ENCODE measurements at places on chromosomes 2 and 18.

DNA sequence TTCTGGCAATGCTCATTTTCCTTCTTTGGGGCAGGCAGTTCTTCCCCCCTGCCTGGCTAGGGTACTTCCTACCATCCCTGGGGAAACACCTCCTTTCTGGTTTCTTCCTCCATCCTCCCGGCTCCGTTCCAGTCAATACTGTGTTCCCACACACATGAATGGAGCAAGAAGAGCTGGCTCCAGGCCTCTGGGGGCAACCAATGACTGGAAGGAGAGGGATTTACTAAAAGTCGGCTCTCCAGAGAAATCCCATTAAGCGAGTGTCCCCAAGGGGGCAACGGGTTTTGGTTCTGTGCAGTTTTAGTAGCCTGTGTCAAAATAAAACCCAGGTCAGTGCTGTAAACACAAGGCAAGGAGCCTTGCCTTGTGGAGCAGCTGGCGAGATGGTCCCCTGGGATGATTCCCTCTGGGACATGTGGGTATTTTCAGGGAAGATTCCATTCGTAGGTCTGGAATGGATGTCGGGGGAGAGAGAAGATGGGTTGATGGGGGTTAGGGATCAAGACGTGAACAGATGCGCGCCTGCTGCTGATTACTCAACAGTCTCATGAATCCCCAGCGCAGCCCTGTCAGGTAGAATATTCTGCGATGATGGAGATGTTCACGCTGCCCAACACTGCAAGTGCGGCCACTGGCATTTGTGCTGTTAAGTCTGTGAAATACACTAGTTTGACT, 32.0 kb downstream of the EMILIN2 start:
- no peak for DNase-seq

DNA sequence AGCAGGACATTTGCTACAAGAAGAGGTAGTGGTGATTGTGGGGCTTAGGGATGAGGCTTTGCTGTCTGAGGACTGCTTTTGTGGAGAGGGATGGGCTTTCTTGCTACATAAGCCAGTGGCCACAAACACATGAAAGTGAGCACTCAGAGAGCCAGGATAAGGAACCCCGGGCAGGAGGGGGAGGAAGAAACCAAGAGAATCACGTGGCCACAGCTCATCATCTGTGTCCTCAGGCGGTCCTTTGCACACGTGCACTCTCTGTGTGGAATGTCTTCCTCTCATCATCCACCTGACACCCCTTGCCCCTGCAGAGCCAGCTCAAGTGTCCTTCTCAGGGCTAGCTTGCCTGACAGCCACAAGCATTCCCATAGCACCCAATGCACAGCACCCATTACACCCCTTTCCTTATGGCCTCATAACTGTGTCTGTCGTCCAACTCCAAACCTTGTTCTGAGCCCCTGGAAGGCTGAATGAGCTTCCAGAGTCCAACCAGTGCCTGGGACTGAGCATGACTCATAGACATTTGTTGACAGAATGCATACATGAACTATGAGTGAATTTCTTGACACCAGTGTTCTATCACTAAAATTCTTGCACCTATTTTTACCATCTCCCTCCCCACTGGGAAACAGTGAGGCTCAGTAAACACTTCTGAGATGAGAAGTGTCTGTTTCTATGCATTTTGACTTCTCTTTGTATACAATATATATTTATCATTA, 398.3 kb downstream of the ALK start:
- DNase-seq = no peak

DNA sequence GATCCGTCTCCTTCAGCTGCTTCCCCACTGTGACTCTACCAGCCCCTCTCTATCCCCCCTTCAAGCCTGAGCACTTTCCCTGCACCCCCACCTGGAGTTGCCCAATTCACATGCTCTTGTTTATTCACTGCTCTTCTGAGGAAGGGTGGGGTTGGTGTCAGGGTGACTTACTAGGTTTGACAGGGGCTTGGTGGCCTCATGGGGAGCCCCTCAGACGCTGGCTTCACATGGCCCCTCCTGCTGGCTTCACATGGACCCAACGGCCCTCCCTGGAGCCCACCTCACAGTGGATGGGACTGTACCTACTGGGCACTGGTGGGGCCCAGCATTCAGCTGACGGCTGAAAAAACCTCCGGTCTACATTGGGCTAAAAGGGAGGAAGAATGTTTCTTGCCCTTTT, 16.7 kb upstream of the MRPL33 start:
- DNase-seq = no peak

DNA sequence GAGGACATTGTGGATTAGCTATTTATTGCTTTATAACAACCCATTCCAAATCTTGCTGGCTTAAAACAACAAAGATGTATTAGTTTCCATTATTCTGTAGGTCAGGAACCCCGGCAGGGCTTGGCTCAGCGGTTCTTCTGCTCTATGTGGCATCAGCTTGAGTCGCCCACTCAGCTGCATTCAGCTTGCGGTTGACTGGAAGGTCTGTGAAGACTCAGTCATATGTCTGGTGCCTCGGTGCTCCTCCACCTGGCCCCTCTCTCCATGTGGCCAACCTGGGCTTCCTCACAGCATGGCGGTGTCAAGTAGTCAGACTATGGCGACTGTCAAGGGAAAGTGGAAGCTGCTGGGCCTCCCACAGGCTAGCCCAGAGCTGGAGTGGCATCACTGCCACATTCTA, 48.6 kb downstream of the EMILIN2 start:
- no peak for DNase-seq

DNA sequence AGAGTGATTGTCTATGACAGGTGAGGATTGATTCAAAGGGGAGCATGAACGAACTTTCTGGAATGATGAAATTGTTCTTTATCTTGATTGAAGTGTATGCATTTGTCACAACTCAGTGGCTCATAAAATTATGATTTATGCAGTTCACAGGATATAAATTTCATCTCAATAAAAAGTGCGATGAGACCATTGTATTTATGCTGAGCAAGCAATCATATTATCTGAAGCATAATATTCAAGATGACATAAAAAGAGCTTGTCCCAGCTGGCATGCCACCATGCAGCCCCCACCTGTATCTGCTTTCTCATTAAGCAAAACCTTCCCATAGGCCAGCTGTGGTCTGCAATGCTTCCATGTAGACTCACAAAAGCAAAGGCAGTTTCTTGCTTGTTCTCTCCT, 49.6 kb upstream of the TEX51 start:
- DNase-seq = no peak

DNA sequence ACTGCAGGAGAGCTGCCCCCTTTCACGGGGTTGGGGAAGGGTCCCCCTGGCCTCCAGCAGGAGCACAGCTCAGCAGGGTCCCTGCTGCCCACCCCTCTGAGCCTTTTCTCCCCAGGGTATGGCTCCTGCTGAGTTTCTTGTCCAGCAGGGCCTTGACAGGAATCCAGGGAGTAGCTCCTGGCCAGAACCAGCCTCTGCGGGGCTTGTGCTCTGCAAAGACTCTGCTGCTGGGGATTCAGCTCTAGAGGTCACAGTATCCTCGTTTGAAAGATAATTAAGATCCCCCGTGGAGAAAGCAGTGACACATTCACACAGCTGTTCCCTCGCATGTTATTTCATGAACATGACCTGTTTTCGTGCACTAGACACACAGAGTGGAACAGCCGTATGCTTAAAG, 21.2 kb downstream of the FOSL2 start:
- DNase-seq = no peak

GRCh38 chr18:63606526-63606925, 19.4 kb downstream of the SERPINB13 start:
- no peak for DNase-seq

DNA sequence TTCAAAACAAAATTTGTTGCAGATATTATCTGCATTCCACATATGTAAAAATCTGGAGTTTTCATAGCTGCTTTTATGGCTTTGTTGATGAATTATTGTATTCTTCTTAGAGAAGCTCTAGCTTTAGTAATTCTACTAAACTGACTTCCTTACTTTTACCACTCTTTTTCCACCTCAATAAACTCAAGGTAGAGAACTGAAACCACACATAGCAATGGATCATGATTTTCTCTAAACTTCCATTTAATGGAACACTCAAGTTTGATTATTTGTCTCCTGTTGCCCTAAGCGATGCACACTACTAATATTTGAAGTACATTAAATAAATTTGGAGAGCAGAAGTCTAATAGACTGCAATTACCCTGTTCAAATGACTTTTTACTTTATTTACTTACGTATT, 192.0 kb downstream of the NBAS start:
- DNase-seq = no peak

- DNase-seq = no peak
Observed at GRCh38 chr2:147325990-147326389, 518.8 kb upstream of the ACVR2A start.

- no peak for DNase-seq
Observed at GRCh38 chr18:50080932-50081560, 113.9 kb downstream of the MYO5B start.

DNA sequence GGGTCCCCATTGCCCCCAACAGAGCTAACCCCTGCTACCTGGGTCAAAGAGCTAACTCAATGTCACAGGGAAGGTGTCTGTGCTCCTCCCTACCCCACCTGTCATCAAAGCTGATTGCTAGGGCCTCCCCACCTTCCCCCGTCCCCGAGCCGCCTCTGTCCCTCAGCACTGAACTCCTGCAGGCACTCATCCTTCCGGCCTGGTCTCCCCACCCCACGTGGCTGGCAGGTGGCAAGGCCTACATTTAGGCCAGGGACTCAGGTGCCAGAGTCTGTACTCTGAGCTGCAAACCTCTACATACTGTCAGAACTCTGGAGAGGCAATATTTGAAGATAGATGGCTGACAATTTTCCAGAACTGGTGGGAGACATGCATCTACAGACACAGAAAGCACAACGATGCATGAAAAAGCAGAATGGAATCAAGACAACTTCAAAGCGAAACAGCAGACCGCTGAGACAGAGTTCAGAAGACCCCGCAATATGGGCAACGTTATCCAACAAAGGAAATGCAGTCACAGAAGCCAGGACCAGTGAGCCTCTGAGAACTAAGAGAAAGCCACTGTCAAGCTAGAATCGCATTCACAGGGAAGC, 195.8 kb downstream of the HDAC4 start:
- no peak for DNase-seq

GRCh38 chr2:73855526-73855925, 26.8 kb downstream of the STAMBP start:
- no peak for DNase-seq

DNA sequence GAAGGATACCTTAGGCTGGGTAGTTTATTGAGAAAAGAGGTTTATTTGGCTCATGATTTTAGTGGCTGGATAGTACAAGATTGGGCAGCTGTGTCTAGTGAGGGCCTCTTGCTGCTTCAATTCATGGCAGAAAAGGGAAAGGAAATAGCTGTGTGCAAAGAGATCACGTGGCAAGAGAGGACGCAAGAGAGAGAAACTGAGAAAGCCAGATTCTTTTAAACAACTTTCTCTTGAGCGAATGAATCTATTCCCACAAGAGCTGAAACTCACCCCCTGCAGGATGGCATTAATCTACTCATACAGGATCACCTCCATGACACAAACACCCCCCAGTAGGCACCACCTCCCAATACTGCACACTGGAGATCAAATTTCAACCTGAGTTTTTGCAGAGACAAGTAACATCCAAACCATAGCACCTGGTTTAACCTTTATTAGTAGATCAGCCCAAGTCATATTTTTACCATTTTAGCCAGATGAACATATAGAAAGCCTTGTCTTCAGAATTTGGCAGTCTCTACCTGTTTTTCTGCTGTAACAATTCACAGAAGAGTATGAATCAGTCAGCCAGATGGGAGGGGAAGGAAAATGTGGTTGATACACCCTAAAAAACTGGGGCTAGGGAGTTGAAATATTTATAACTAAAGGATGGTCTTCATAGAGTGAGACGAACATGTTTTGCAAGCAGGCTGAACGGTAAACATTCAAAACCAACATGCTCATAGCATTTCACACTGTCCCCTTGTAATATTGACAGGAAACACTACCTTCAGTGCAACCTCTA, 73.9 kb upstream of the NCKAP5 start:
- DNase-seq = no peak

GRCh38 chr2:55775828-55776227, 82.2 kb upstream of the PNPT1 start:
- DNase-seq = no peak

- DNase-seq = no peak
Observed at GRCh38 chr2:31534636-31535035, 46.1 kb downstream of the SRD5A2 start.

GRCh38 chr2:156883804-156884203, 373.7 kb upstream of the GALNT5 start:
- DNase-seq = no peak

DNA sequence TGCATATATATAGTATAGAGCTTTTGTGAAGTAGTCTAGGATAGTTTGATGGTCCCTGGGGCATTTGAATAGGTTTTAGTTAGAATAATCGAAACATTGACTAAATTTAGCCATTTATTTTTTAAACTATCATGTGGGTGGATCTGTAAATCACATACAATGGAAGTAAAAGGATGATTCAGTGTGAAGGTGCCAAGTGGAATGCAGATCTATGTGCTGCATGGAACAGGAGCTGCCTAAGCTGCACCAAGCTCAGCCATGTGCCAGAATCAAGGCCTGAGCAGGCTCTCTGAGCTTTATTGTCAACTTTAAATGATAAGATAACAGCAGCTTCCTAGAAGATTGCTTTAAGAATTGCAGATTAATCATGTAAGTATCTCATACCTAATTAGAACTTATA, 1996.2 kb upstream of the PIK3C3 start:
- DNase-seq = no peak

GRCh38 chr18:3451989-3452749, 2.2 kb downstream of the TGIF1 start:
- DNase-seq = peak; percentile 71

- no peak for DNase-seq
Observed at GRCh38 chr18:37534627-37535026, 31.0 kb downstream of the CELF4 start.

DNA sequence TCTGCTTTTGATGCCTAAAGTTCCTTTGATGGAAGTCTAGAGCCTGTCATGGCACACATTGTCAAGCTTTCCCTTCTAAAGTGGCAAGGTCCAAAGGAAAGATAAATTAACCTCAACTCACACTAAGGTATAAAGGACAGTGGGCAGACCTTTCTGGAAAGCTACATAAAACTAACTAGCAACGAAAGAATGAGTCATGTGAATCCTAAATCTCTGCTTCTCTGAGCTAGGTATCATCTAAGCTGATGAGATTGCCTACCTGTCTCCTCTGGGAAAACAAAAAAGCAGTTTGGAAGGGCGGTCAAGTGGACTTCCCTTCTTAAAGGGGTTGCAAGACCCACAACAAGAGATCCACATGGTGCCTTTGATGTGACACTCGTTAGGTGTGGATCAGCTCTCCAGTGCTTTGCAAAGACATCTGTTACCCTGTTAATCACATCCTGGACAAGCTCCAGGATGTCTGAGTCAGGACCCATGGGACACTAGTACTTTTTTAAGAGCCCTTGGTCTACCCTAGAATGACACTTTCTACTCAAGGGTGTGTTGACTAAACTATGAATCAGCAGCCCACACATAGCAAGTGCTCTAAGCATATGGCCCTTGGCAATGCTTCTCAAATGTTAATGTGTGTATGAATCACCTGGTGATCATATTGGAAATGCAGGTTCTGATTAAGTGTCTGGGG, 173.5 kb downstream of the ALK start:
- no peak for DNase-seq

- no peak for DNase-seq
Observed at GRCh38 chr2:1800716-1801388, 56.5 kb upstream of the PXDN start.

- DNase-seq = no peak
Observed at GRCh38 chr2:155145758-155146229, 447.3 kb downstream of the KCNJ3 start.

Measured in hematopoietic multipotent progenitor cell treated with erythropoietin and hydrocortisone succinate and interleukin-3 and kit ligand, for 17 days (in vitro differentiated cells).